ENCODE measurements at places on chromosomes 7 and 10. TPM values are rescaled to one million over a fixed set of nuclear protein-coding genes. Genes with fewer than 3 reads are reported as not detected.

DNA sequence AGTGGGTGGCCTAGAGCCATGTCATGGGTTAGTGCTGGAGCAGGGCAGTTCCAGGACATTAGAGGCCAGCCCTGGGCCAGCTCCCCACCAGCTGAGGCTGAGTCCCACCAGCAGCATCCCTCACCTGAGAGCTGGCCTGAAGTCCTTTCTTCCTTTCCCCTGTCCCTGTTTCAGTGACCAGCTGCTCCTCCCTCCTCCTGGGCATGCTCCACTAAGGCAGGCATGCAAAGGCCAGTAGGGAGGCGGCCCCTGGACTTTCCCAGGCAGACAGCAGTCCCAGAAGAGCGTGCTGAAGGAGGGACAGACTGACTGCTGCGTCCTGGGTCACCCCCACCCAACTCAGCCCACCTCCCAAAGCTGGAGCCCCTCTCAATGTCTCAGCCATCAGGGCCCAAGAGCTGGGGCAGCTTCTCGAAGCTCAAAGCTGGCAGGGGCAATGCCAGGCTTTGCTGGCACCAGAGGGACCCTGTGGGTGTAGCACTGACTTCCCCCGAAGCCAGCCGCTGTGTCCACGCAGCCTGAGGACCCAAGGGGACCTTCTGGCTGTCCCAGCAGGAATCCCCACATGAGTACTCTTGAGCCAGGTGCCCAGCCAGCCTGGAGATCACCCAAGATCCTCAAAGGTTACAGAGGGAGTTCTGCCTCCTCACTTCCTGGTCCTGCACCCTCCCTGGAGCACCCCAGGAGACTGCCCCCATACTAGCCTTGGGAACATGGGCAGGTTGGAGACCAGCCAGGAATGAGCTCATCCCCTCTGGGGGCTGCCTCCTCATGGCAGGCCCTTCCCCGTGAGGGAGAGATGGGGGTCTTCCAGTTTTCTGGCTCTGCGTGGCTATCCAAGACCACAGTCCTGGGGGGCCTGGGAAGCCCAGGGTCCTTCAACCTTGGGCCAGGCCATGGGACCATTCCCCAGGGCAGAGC lies 35.2 kb upstream of the RET start:
- DNase-seq = peak; percentile 81

DNA sequence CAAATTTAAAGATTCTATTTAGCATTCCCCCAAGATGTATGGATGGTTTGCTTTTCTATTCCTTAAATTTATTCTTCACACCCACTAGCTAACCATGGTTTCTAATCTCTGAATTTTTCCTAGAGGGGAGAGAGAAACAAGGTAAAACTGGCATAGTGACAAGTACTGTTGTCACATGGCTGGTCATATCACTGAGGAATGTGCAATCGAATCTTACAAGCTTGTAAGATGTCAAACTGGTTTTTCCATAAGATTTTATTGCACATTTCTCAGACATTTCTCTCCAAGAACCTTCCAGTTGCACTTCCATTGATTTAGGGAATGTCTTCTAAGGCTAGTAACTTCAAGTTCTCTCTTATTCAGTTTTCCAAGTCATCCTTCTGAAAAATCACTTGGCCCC lies 89.8 kb downstream of the MBL2 start:
- no peak for DNase-seq

DNA sequence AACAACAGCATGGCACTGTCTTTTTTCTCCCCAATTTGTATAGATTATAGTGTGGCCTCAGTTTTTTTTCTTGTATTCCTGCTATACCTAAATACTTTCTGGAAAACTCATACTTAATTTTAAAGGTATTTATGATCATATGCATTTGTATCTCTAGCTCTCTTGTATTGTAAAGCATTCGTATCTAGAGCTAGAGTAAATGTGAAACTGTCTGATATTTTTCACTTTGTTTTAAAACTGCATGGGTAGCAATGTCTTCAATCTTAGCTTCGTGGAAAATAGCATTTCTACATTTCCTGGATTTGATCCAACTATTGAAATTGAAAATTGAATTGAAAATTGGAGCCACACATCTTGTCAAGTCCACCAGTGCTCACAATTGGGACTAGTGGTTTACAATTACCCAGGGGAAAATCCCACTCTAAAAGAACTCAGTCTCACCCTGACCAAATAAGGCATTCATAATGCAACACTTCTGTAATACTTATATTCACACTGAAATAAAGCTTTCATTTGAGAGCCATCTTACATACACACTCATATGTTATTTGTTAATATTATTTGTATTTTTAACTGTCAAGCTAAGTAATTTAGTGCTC lies 51.3 kb upstream of the KLF6 start:
- no peak for DNase-seq

GRCh38 chr10:80453056-80453841 lies 861 bp upstream of the TSPAN14 start:
- no peak for DNase-seq

GRCh38 chr7:27871866-27872265 lies 131.9 kb downstream of the TAX1BP1 start:
- DNase-seq = no peak

Gene AOAH
- not detected for total RNA-seq

Gene SPAM1
- total RNA-seq = not detected

Gene VAX1
- total RNA-seq = 3.2 TPM

Data from osteocyte (in vitro differentiated cells).